ENCODE measurements at places on chromosomes 16 and 17.

DNA sequence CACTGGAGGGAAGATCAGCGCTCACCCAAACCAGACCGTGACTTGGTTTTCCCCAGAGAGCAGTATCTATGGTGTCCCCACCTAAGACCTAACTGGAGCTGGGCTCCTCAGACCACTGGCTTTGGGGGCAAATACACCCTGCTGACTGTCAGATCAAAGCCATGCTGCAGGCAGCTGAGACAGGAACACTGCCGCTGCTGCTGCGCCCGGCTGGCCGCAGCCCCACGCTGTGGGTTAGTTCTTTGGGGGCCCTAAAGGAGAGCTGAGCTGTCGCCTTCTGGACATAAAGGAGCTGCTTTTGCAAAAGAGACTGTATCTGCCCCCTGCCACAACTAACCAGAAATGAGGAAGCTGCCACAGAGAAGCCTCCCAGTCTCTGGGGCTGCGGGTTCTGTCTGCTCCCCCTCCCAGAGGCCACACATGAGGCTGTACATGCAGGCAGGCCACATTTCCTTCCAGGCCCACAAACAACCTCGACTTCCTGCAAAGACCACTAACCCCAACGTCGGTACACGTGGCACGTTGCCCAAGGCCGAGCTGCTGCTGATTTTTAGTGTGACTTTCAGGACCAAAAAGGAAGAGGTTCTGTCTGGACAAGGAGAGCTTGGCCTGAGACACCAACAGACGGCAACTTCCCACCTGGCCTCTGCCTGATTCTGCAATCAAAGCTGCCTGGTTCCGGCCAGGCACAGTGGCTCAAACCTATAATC is 18.2 kb upstream of the ABR start:
- DNase-seq, result peak; percentile 47

DNA sequence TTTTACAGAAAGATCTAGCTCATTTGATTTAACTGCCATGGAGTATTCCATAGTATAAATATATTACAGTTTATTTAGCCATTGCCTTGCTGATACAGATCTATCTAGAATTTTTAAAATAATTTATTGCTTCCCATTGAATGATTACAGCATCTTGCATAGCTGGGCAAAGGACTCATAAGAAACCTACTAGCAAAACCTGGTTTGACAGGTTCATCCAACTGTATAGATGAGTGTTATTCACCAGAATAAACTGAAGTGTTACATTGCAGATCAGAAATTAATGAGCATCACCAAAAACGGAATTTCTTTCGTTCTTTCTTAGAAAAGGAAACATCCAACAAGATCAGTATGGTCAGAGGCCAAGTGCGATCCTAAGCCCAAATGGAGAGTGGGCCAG is 202.2 kb upstream of the CACNG5 start:
- no peak for DNase-seq

DNA sequence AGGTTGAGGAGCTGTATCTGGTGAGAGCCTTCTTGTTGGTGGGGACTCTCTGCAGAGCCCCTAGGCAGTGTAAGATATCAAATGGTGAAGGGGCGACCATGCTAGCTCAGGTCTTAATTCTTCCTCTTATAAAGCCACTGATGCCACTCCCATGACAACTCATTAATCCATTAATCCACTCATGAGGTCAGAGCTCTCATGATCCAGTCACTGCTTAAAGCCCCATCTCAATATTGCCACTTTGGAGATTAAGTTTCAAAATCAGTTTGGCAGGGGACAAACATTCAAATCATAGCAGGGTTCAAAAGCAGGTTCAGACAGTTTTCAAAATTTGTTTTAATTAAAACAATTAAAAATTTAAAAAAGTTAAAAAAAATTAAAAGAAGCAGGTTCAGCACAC is 13.1 kb upstream of the SPECC1 start:
- no peak for DNase-seq

GRCh38 chr17:42980766-42981397 is 517 bp downstream of the RUNDC1 start:
- peak; percentile 51 for DNase-seq

DNA sequence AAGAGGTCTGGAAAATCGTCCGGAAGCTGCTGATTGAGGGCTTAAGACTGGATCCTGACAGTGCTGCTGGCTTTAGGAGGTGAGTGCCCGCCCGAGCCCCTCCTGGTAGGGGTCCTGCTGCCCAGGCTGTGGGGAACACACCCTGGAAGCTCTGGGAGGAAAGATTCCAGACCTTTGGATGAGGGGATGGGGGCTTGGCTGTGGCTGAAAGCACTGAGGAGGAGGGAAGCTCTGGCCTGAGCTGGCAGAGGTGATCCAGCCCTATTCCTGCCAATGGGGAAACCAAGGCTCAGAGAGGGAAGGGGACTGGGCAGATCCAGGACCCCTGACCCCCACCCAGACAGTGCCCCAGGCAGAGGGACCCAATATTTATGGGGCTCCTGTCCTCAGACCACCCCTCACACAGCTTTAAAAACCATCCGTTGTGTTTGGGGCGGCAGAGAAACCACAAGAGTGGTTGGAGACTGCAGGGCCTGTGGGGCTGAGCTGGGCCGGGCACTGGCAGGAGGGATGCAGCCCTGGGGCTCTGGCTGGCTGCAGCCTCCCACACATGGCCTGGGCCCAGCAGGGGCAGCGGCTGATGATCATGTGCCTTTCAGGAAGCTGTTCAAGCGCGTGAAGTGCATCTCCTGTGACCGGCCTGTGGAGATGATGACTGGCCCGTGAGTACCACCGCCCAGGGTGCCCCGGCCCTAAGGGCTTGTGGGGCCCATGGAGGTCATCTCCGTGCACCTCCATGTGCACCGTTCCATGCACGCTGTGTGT is 22.8 kb downstream of the UBALD1 start:
- no peak for DNase-seq

- peak; percentile 11 for DNase-seq
Observed at GRCh38 chr17:7523033-7523432, 25.8 kb upstream of the TNFSF12 start.

- peak; percentile 70 for DNase-seq
Observed at GRCh38 chr16:67936880-67937605, 393 bp upstream of the PSMB10 start.

GRCh38 chr17:82019690-82020571 is 2.7 kb downstream of the CENPX start:
- peak; percentile 48 for DNase-seq

DNA sequence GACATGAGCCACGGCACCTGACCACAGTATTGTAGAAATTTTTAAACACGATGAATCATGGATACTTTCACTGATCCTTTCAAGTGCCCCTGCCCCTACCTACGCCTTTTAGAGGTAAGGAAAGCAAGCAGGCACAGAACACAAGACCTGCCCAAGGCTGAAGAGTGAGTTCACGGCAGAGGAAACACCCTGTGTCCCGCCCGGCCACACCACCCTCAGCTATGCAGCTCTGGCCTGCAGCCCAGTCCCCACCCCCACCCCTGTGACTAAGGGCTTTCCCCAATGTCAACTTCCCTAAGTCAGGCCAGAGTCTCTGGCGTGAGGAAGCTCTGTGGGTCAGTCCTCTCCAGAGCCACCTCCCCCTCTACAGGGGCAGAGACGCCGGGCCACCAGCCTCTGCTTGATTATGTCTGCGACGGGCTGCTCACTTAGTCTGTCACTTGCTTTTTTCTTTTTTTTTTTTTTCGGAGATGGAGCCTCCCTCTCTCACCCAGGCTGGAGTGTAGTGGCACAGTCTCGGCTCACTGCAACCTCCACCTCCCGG is 8.4 kb downstream of the SLC16A5 start:
- peak; percentile 80 for DNase-seq

- no peak for DNase-seq
Observed at GRCh38 chr17:21388944-21389343, 12.8 kb downstream of the KCNJ12 start.

- DNase-seq, result peak; percentile 7
Observed at GRCh38 chr17:61015966-61016365, 338.3 kb downstream of the BCAS3 start.

GRCh38 chr17:2712300-2713043 is 908 bp upstream of the CLUH start:
- no peak for DNase-seq

- no peak for DNase-seq
Observed at GRCh38 chr17:31598921-31599571, 207.6 kb downstream of the RAB11FIP4 start.

GRCh38 chr17:17425591-17425990 is 51.2 kb upstream of the MED9 start:
- DNase-seq, result peak; percentile 12

GRCh38 chr17:9199571-9200551 is 178.6 kb downstream of the NTN1 start:
- no peak for DNase-seq

DNA sequence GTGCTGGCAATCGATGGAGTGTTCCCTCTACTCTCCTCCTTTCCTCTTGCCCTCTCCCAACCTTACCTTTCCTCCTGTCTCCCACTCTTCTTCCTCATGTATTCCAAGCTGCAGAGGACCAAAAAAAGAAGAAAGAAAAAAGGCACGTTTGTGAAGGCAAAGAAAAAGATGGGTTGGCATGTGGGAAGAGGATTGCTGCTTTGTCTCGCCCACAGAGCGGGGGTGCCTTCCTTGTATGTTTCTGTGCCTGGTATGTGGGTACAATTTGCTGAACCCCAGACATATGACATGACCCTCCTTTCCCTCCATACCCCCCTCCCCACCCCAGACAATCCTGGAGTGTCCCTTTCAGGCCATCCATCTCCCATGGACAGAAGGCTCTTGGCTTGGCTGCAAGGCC is 13.1 kb upstream of the CTCF start:
- no peak for DNase-seq

- peak; percentile 62 for DNase-seq
Observed at GRCh38 chr16:72876981-72877373, 171.0 kb downstream of the ZFHX3 start.

DNA sequence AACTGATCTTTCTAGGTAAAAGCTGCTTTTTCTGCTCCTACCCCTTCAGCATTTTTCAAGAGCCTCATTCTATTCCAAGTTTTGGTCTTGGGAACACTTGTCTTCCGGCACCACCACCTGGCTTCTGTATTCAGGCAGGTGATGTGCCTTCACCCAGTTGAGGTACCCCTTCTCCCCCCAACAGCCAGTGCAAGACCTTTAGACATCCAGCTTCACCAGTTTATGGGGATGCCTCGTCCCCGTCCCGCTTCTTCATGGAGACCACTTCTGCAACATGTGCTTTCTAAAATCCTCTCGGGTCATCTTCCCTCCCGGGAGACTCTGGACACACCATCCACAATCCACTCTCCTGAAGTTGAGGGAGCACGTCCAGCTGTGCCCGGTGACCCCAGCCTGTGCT is 69.9 kb downstream of the SRCIN1 start:
- no peak for DNase-seq

- DNase-seq, result no peak
Observed at GRCh38 chr16:49284962-49285361, 3.3 kb upstream of the CBLN1 start.

DNA sequence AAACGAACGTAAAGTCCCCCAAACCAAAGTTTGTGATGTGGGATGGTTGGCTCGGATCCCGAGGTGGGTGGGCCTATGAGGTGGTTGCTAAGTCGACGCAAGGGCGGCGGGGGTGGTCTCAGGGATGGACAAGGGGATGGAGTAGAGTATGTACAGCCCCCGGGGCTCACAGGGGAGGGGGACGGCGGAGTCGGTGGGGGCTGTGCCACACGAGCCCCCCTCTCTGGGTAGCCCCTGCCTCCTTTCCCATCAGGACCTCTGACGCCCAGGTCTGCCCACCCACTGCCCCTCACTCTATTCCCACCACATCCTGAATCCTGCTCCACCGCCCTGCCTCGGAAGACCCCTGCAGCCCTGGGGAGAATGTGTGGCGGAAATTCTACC is 15.2 kb downstream of the IL34 start:
- DNase-seq, result no peak

- no peak for DNase-seq
Observed at GRCh38 chr16:76665571-76666275, 388.5 kb downstream of the CNTNAP4 start.

DNA sequence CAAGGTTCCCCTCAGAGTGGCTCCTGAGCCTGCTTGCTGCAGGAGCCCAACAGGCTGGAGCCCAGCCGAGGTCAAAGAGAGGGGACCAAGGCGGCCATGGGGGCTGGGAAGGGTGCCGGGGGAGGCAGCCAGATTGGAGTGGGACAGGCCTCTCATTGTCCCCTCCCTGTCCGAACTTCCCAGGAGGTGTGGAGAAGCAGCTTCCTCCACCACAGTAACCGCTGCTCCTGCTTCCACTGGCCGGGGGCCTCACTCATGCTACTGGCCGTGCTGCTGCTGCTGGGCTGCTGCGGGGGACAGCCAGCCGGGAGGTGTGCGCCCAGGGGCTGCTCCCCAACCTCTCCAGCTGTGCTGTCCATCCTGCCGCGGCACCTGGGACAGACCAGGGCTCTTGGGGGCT is 29.3 kb downstream of the TMEM94 start:
- DNase-seq, result no peak

DNA sequence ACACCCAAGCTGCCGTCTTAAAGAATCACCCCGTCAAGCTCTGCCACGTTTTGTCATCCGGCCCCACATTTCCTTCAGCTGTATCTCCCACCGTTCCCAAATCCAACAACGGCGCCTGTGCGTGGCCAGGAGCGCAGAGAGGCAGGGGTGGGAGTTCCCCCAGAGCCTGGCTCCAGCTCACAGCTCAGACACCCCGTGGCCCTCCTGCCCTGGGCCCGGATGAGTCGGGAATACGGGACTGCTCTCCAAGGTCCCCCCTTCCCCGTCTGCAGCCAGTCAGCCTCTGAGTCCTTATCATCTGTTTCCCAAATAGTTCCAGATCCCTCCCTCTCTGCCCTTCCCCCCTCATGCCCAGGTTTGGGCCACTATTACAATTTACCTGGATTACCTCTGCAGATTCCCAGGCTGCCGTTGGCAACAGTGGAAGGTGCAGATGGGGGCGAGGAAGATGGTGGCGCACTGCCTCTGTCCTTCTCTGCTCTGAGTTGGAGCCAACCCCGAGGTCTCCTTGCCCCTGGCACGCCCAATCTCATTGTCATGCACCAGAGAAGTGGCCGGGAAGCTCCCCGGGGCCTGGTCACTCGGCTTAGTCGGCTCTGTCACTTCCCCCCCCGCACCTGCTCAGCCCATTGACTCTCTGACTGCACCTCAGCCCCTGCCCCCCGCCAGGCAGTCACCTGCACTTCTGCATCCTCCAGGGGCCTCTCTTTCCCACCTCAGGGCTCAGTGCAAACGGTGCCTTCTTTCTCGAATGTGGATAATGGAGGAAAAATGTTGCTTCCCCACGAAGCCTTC is 18.3 kb upstream of the RPTOR start:
- DNase-seq, result no peak

- peak; percentile 90 for DNase-seq
Observed at GRCh38 chr17:77470800-77471733, 330.3 kb downstream of the SEC14L1 start.
